Activated CD4-positive, alpha-beta memory T cell treated with anti-CD3 and anti-CD28 coated beads, Interleukin-2, amount 10 ng/mL, durations not matched to agents 7 days and 5 days (primary cell): ENCODE measurements at places on chromosomes 4 and X. TPM values are rescaled to one million over a fixed set of nuclear protein-coding genes. Genes with fewer than 3 reads are reported as not detected.

The SLIT2 gene
- not detected for total RNA-seq

The VCX3A gene
- not detected for total RNA-seq

The CT55 gene
- not detected for total RNA-seq

The UGT2B10 gene
- total RNA-seq, result not detected

The OTUD4 gene
- total RNA-seq, result 51.2 TPM

The AMTN gene
- total RNA-seq, result not detected

The TIMM8A gene
- total RNA-seq, result 8.4 TPM
